ENCODE measurements at places on chromosomes 12 and 14. TPM values are rescaled to one million over a fixed set of nuclear protein-coding genes. Genes with fewer than 3 reads are reported as not detected.
A peak's percentile ranks its signal among the peaks of the same experiment; 100 is the strongest.

DNA sequence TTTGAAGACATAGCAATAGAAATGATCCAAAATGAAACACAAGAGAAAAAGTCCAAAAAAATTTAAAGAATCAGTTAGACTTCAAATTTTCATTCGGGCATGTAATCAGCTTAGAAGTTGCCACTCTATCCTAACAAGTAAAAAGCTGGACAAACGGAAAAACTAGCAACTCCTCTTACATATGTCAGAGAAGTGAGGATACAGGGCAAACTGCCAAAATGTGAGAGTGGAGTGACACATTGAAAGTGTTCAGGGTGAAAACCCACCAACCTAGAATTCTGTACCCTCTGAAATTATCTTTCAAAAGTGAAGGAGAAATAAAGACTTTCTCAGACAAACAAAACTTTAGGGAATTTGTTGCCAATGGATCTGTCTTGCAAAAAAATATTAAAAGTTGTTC, 42.0 kb upstream of the CHPT1 start:
- DNase-seq, result no peak

Gene FAM90A1
- 0.09 TPM for total RNA-seq

GRCh38 chr12:14384783-14385638, 19.5 kb downstream of the ATF7IP start:
- peak; percentile 91 for DNase-seq

- DNase-seq, result no peak
These were observed 5.4 kb downstream of the JAG2 start for GRCh38 chr14:105163040-105163742.

Gene KRT74
- not detected for total RNA-seq

DNA sequence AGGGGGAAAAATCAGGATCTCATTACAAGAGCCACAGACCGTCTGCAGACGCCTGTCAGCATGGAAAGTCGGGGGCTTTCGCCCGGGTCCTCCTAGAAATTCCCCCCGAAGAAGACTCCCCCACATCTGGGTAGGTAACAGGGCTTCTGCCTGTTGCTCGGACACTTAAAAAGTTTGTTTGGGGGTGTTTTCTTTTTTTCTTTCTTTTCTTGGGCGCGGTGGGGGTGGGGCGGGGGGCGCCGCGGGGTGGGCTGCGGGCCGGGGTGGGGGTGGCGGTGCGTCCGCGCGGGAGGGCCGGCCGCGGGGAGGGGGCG, 358 bp downstream of the ELK3 start:
- DNase-seq, result no peak

Gene OTOGL
- total RNA-seq, result 0.40 TPM

DNA sequence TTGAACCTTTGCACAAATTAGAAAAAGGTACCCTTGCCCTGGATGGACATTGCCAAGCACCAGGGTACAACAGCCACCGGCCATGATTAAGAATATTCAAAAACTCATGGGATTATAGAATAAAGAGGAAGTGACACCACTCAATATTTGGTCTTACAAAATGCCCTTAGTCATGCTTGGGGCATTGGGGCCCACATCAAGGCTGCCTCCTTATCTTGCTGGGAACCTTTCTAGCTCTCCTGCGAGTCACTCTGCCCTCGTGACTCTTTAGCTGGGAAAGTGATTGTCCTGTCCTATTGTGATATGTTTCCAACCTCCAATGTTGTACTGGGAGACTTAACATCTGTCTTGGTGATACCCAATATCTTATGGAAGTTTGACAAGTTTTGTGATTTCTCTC, 57.8 kb downstream of the GTF2A1 start:
- DNase-seq, result no peak

Gene AKAP5
- total RNA-seq, result 0.27 TPM

Gene EPYC
- total RNA-seq, result 0.04 TPM

DNA sequence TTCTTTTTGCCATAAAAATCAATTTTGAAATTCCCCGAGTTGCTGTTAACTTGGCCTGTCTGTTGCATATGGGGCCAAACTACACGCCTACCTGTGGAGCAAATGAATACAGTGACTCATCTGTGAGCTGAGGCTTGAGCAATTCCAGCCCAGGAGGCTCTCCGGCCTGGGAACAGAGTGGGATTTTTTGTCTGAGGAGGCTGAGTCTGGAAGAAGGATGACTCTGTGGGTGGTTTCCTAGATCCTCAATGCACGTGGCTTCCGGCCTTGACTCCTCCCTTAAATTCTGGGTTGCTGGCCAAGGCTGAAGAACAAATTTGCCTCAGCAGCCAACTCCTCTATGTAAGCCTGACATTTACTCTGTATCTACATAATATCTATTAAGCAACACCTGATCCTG, 124.1 kb downstream of the SSPN start:
- peak; percentile 95 for DNase-seq

Gene TMEM63C
- 0.71 TPM for total RNA-seq

Gene KCNC2
- 0.22 TPM for total RNA-seq

GRCh38 chr12:34338751-34339150, 316.5 kb downstream of the ALG10 start:
- no peak for DNase-seq

DNA sequence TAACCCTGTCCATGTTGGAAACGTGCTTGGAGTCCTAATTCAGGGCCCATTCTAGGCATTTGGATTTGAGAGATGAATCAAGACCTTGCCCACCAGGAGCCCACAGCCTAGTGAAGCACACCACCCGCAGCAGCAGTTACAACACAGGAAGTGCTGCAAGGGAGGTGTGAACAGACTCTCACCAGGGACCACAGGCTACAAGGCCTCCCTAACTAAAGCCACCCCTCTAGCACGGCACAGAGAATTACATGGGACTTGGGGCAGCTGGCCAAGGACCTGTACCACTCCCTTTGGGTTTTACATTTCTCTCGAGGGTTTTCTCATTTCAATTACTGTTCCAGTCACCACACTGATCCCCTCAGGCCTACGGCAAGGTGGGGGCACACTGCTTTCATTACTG, 49.5 kb upstream of the FOXN3 start:
- no peak for DNase-seq

- DNase-seq, result no peak
These were observed 57.6 kb upstream of the BEGAIN start for GRCh38 chr14:100644784-100645183.

Gene PTHLH
- 2.5 TPM for total RNA-seq

Gene HOXC12
- total RNA-seq, result not detected

GRCh38 chr12:44295958-44296623, 460.2 kb downstream of the TMEM117 start:
- no peak for DNase-seq

Gene MOK
- 9.2 TPM for total RNA-seq

- no peak for DNase-seq
These were observed 76.4 kb upstream of the BCAT1 start for GRCh38 chr12:25025260-25025659.

GRCh38 chr12:127262615-127263014, 1004.4 kb upstream of the TMEM132C start:
- DNase-seq, result no peak

DNA sequence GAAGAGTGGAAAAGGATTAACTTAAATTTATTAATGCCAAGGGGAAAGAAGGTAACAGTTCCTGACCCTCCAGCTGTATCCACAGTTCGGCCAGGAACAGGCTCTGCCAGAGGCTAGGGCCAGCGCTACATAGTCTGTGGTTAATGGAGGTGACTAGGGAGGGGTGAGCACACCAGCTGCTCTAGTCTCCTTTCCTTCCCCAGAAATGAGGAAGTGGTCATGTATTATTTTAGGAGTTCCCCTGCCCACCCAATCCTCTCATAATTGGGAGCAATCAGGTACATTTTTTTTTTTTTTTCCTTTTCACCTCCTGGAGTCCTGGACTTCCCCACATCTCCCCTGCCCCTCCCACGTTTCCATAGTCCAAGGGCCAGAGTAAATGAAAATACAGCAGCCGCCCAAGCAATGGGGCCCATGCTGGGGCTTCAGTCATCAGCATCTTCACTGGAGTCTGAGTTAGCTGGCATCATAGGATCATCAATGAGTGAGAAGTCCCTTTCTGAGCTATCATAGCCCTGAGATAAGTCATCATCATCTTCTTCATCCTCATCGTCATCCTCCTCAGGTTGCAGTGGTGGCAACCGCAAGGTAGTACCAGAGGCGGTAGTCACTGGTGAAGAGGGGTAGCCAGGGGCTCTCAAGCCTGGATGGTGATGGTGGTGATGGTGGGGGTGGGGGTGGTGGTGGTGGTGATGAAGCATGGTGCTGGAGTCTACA, 1.5 kb upstream of the SUPT16H start:
- peak; percentile 29 for DNase-seq

DNA sequence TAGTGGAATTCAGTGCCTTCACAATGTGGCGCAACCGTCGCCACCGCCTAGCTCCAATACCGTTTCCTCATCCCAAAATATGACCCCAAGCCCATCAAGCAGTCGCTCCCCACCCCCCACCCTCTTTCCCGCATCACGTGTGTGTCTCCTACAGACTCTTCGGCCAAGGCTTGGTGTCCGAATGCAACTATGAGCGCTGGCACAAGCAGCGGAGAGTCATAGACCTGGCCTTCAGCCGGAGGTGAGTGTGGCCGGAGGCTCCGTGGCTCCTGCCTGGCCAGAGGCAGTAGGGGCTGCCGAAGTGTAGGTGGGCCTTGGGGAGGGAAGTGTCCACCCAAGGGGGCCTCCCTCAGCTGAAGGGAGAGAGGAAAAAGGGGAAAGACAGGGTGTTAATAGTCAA, 15.8 kb downstream of the CYP46A1 start:
- no peak for DNase-seq

Gene SCNN1A
- not detected for total RNA-seq

DNA sequence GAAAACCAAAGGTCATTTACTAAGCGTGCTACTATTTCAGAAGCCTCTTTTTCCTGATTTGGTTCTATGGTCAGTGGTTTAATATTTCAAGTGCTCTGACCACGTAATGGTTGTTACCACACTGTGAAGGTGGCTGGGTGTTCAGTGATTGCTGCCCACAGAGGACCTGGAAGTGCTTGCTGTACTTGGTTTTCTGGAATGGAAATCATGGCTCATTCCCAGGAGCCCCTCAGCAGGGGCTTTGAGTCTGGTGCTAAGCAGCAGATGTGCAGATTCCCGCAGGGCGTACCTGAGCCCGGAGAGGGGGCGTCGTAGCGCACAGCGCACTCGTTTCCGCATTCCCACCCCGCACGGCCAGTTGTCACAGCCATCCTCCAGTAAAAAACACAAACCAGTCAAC, 50.5 kb downstream of the TRAF3 start:
- no peak for DNase-seq

Gene GLT1D1
- 0.71 TPM for total RNA-seq

Gene POTEM
- not detected for total RNA-seq

DNA sequence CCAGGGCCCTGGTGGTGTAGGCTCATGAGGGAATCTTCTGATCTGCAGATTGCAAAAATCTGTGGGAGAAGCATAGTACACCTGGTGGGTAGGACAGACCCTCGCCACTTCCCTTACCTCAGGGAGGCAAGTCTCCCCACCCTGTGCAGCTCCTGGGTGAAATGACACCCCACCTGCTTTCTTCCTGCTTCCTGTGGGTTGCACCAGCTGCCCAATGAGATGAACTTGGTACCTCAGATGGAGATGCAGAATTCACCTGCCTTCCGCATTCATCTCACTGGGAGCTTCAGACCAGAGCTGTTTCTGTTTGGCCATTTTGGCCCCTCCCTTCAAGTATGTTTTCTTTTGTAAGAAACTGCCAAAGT, 4.7 kb downstream of the CLEC2D start:
- no peak for DNase-seq

DNA sequence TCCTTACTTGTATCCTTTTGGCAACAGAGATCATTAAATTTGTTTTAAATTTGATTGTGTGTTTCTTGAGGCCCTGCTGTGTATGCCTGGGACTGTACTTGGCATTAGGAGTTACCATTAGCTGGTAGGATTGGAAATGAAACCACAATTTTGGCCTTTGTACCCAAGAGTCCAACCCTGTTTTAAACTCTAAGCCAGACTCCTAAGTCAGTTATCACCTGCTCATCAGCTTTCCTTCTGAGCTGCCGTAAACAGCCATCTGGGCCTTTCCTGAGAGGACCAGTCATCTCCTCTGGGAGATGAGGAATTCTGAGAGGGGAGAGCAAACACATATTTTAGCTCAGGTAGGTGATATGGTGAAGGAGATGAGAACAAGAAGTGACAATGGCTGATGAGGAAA, 74.3 kb upstream of the SRSF5 start:
- no peak for DNase-seq

DNA sequence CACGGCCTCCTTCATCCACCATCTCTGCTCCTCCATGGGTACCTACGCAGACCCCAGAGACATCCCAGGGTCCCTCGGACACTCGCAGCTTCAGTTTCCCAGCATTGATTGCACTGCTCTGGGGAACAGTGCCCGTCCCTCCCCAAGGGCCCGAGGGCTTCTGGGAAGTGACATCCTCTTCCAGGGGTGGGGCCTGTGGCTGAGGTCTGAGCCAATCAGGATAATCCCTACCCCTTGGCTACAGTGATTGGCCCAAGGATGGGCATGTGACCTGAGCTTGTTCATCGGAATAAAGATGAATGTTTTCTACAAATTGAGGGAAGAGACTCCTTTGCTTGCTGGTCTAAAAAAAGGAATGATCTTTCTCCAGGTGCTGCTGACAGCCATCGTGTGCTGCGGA, 37.3 kb upstream of the MYL2 start:
- no peak for DNase-seq

Gene KLRK1
- total RNA-seq, result 0.44 TPM

GRCh38 chr14:91848504-91849001, 18.8 kb downstream of the TC2N start:
- DNase-seq, result no peak

GRCh38 chr14:85039353-85039626, 490.7 kb upstream of the FLRT2 start:
- DNase-seq, result no peak

GRCh38 chr14:51527073-51527472, 124.6 kb upstream of the FRMD6 start:
- DNase-seq, result no peak

DNA sequence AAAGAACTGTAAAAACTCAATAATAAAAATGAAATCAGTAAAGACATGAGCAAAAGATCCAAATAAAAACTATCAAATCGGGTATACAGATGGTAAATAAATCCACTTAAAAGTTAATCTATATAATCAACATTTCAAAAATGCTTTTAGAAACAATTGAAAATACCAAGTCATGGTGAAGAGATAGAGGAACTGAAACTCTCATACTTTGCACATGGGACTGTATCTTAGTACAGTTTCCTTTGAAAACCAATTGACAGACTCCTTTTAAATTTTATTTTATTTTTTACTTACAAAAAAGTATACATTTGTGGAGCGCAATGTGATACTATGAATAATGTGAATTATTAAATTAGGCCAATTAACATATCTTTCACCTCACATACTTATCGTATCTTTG, 98.6 kb upstream of the FAR2 start:
- no peak for DNase-seq

GRCh38 chr14:20472536-20473169, 3.4 kb downstream of the PNP start:
- DNase-seq, result no peak

DNA sequence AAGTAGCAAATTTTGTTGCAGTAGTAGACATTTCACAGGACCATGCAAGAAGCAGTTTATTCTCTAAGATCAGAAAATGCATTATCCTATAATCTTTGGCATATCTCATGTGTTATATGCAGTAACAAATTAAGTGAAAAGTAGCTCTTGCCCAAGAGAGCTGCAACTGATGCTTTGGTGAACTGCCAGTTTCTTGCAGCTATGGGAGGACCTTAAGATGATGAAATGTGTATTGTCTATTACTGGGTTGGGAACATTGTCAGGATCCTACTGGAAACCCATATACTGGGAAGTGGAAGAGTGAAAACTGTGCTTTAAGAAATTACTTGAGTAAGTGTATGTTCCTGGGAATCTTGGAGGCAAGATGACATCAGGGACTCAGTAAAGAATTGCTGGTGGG, 238.8 kb downstream of the DACT1 start:
- no peak for DNase-seq

GRCh38 chr12:115421796-115422709, 738.1 kb upstream of the TBX3 start:
- no peak for DNase-seq
